NCI-H510A treated with DMSO at 0.1 percent for 48 hours (cell line): ENCODE measurements at places on chromosomes 16 and 17.

DNA sequence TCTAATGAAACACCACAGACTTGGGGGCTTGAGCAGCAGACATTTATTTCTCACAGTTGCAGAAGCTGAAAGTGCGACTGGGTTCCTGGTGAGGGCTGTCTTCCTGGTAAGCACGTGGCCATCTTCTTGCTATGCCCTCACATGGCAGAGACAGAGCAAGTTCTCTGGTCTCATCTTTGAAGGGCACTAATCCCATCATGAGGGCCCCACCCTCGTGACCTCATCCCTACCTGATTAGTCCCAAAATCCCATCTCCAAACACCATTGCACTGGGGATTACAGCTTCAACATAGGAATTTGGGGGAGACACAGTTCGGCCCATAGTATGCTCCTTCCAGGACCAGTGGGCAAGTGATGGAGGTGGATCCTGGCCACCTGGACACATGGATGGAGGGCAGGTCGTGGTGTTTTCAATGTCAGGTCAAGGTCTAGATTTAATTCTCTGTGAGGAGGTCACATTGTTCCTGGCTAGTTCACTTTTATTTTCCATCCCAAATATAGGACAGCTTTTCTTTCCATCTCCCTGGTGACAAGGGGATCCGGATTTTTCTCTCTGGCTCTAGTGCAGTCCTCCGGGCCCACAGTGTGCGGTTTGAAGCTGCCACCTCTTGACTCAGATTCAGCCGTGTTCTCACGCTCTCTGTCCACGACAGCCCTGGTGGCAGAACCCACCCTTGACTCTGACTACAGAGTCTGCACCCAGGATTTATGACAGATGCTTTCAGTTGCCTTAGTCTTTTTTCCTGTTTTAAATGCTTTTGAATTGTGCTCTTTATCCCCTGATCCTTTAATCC is 160.5 kb upstream of the NOL11 start:
- no peak for DNase-seq

DNA sequence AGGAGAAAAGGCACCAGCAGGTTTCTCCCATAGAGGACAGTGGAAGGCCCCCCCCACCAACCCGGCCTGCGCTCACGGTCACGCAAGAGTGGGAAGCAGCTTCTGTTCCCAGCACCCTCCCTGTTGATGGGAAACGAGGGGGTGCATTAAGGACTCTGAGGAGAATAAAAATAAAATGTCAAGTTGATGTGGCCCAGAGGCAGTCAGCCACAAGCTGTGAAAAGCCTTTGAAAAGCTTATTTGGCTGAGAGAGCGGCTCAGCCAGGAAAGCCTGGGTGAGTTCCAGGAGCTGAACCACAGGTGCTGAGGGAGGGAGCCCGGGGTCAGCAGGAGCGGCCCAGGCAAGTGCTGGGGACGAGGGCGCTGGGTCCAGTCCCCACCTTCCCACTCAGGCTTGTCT is 26.9 kb upstream of the SPATA32 start:
- no peak for DNase-seq

GRCh38 chr17:48174833-48175523 is 67.4 kb downstream of the SNX11 start:
- peak; percentile 99 for DNase-seq

DNA sequence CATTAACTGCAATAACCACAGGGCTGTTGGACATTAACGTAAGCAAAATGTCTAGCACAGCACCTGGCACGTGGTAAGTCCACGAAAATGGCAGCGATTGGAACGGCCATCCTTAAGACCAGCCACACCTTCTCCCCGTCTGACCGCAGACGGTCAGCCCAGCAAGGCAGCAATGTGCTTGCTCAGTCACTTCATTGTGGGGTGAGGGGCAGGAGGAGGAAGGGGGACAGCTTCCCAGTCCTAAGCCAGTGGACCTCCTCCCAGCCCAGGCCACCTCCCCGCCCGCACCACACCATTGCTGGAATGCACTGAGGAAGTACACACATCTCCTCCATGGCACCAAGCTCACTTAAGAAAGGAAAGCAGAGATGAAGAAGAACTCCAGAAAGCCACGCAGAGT is 8.6 kb upstream of the MYLK3 start:
- no peak for DNase-seq

DNA sequence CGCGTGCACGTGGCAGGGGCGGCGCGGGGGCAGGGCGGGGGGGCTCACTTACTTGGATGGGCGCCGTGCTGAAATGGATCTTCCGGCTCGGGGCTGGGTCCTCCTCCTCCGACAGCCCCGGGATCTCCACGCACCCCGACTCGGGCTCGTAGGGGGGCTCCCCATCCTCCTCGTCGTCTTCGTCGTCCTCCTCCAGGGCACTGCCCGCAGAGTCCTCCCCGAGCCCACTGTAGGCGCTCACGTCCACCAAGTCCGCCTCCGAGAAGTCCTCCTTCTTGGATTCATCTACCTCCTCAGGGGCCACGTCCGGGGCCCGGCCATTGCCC is 1.4 kb downstream of the PPP1R9B start:
- DNase-seq = no peak

DNA sequence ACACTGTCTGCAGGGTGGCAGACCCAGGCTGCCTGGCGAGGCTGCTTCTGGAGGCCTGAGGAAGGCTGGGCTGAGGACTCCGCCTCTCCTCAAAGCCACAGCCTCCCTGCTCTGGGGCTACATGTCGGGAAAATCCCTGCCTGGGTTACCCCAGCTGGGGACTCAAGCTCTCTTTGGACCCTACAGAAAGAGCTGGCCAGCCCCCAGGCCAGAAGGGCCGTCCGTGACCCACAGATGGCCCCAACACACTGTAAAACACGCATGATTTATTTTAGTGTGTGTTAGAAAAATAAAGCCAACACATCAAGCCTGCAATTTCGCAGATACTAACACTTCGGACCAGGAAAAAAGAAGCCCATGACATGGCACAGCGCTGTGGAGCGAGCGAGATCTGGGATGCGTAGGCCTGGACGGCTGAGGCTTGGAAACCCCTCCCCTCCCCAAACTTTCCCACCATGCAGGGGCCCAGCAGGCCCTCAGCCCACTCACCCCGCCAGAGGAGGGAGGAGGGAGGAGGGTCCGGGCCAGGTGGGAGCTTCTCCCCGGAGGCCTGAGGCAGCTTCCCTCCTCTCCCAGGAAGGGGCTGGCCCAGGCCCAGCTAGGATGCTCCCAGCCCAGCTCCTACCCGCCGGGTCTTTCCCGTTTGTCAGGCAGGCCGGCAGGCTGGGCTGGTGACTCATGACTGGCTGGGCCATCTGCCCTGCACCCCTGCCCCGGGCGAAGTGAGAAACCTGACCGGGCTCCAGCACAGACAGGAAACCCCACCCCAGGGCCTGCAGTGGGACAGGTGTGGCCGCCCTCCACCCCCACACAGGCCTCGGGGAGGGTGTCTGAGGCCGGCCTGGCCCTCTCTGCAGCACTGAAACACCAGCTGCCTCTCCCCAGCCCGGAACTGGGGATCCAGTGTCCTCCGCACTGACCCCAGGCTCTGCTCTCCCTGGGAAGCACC is 34.1 kb upstream of the SLC38A10 start:
- DNase-seq = peak; percentile 89

- no peak for DNase-seq
These were observed 14.7 kb upstream of the MLLT6 start for GRCh38 chr17:38690386-38690785.

- no peak for DNase-seq
These were observed 868.8 kb downstream of the CDH11 start for GRCh38 chr16:64253096-64253495.

DNA sequence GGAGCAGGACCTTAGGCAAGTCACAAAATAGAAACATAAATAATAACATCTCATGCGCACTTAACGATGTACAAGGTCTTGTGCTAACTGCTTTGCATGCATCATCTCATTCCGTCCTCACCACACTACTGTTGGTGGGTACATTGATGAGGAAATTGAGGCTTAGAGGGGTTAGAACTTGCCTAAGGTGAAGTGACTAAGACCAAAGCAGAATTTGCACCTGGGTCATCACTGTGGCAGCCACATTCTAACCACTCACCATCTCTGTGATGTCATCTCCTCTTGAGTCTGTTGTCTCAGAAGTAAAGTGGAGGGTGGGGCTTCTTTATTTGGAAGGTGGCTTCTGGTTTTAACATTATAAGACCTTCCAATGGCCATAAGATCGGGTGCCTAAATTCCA is 20.4 kb upstream of the TRIM25 start:
- DNase-seq = no peak

- no peak for DNase-seq
These were observed 29.7 kb upstream of the ZC3H18 start for GRCh38 chr16:88540346-88540977.

DNA sequence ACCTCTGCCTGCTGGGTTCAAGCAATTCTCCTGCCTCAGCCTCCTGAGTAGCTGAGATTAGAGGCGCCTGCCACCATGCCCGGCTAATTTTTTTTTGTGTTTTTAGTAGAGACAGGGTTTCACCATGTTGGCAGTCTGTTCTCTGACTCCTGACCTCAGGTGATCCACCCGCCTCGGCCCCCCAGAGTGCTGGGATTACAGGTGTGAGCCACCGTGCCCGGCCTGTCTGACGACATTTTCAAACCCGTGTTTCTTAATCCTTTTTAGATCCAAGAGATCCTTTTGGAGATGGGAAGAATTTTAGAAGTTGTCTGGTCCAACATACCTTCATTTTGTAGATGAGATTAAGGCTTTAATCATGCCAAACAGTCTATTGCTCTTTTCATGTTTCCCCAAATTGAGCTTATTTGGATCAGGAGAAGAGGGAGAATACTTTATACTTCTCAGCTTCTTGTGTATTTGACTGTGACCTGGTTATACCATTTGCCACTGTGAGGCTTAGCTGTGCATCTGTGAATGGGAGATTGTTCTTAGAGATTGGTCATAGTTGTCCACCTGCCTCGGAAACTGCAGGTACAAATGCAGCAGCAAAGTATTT is 25.8 kb downstream of the USP10 start:
- no peak for DNase-seq

- no peak for DNase-seq
These were observed 15.8 kb downstream of the FA2H start for GRCh38 chr16:74758801-74759200.

GRCh38 chr16:20782470-20782869 is 18.7 kb downstream of the ACSM3 start:
- no peak for DNase-seq

DNA sequence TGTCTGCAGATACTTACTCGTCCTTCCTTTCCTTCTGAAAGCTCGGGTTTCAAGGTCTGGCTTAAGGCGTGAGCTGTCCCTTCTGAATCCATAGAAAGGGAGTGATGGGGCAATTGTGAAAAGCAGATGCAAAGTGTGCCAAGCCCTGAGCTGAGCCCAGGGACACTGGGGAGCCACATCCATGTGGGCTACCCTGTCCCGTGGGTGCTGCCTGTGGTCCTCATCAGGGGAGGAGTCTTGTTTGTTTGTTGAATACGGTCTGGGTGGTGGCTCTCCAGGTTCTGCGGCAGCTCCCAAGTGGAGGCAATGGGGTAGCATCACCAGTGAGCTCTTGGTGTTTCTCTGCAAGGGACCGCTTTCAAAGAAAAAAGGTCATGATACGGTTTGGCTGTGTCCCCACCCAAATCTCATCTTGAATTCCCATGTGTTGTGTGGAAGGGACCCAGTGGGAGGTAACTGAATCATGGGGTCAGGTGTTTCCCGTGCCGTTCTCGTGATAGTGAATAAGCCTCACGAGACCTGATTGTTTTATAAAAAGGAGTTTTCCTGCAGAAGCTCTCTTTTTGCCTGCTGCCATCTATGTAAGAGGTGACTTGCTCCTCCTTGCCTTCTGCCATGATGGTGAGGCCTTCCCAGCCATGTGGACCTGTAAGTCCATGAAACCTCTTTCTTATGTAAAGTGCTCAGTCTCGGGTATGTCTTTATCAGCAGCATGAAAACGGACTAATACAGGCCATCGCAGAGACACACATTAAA is 1.0 kb upstream of the ALG1 start:
- no peak for DNase-seq

DNA sequence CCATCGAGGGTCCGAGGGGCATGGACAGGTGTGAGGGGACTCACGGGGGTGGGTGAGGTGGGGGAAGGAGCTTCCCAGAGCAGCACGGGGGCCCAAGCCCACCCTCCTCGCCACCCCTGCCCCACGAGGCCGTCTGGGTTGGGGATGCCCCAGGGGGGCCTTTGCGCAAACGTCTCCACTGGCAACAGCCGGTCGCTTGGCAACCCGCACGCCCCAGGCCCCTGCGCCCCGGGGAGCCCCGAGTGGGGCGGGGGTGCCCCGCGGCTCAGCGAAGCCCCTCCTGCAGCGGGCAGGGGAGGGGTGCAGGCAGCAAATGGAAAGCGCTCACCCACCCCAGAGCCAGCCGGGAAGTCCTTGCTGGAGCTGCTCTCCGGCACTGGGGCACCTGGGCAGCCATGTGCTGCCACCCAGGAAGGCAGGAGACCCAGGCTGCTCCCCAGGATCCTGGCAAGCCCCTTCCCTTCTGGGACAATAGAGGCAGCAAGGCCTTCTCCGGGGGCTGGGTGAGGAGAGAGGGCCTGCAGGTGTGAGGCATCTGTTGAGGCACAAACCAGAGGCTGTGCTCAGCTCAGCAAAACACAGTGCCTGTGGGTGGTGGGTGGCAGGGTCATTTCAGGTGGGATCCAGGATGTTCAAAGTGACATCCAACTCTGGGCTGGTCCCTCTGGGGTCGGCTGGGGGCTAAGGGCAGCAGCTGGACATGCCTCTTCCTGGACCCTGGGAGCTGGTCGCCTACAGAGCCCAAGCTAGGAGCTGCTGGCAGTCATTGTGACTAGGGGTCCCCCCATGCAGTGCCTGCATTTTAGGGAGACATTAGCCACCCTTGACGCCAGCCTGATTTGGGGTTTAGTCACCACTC is 80.9 kb upstream of the CBX4 start:
- no peak for DNase-seq
